ENCODE measurements at places on chromosomes 4 and X. TPM values are rescaled to one million over a fixed set of nuclear protein-coding genes. Genes with fewer than 3 reads are reported as not detected.
A peak's percentile ranks its signal among the peaks of the same experiment; 100 is the strongest.

GRCh38 chr4:69214716-69215115 is at the start of gene UGT2B11:
Gene UGT2B11 (minus strand): TSS chr4:69214748. CDS start chr4:69214722, 26 bp downstream.
- DNase-seq: no peak

DNA sequence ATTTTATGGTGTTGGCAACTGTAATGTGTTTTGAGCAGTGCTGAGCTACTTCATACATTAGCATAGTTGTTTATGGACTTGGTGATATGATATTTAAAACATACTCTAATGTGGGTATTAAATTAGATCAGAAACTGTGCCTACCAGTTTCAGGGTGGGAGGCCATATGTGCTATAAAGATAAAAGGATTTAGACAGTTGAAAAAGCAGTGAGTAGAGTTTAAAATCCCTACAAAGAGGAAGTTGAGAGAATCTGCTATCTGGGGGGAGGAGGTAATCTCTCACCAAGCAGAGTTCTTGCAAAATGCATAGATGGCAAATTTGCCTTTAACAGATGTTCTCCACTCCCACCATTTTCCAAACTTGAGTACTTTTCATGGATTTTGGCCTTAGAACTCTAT is 154.5 kb downstream of the SPOCK3 start:
- DNase-seq: no peak

The TMEM192 gene
- total RNA-seq: 18.3 TPM

GRCh38 chr4:111806331-111806730 is 338.9 kb upstream of the FAM241A start:
- no peak for DNase-seq

GRCh38 chr4:8292478-8293107 is 23.0 kb downstream of the HTRA3 start:
- peak; percentile 10 for DNase-seq

DNA sequence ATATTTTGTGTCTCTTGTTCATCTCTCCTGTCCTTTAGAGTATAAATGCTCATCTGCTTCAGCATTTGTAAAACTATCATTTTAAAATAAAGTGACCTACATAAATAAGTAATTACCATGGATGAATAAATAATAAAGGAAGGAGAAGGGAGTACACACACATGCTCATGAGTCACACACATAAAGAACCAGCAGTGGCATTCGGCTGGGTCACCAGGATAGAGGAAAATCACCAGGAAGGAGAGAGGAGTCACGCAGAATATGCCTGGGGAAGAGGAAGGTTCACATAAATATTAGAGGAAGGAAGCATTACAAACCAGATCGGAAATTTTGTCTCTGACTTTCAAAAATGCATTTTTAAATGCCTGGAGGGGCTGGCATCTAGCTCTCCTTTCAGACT is 38.5 kb upstream of the MED14 start:
- no peak for DNase-seq

DNA sequence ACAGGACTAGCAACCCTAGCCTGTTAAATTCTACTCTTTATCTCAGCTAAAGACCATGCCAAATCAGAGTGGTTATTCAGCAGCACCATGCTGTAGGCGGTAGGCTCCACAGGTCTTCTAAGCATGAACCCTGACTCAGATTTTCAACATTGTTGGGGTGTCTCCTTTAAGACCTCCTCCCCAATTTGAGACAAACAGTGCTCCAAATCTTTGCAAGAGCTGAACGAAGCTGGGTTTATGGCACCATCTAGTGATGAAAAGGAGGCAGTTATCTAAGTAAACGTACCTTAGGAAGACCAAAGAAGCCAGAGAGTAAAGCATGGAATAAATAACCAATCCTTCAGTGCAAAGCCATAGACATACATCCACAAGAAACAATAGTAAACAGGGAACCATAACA is 334.5 kb upstream of the SLC7A11 start:
- no peak for DNase-seq
